Sigmoid colon (tissue), 7 donors: ENCODE measurements at places on chromosomes 11 and 22. TPM values are rescaled to one million over a fixed set of nuclear protein-coding genes. Genes with fewer than 3 reads are reported as not detected.
A peak's percentile ranks its signal among the peaks of the same experiment; 100 is the strongest.

DNA sequence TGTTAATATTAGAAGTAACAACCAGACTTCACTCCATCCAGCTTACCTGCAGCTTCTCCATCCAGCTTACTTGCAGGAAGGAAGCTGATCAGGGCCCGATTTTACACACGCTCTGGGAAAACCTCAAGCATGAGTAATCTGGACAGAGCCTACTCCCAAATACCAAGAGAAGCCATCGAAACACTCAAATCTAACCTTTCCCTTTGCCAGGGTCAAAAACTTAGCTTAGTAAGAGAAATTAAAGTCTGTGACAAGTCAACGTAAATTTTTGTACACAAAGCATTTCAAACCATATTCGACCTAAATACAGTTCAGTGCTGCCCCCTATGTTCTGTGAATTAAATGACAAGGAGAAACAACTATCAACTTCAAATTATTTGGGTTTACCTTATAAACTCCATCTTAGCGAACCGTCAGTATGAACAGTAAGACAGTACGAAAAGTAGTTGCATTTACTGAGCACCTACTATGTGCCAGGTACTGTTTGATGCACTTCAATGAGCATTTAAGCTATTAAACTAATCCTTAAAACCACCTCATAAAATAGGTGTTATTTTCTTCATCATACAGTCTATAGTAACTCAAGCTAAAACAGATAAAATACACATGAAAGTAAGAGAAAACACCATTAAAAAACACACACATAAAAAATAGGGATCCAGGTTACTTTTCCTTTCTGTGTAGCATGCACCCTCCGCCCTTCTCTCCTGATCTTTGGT, 36.9 kb downstream of the ARFGAP3 start:
- no peak for DNase-seq
- H3K36me3 ChIP-seq: peaks cover 6% of the 10 kb centered on the region

- H3K27me3 ChIP-seq: no peaks in the 10 kb centered on the region
- no peaks in the 10 kb centered on the region for H3K36me3 ChIP-seq
- peak; percentile 49 for DNase-seq
- no peaks in the 10 kb centered on the region for H3K4me1 ChIP-seq
- no peak overlapping the region for H3K27ac ChIP-seq
Measured at GRCh38 chr11:70501933-70502540, 103.7 kb downstream of the CTTN start.

GRCh38 chr11:18253233-18253632, 4.8 kb upstream of the SAA2 start:
- no peaks in the 10 kb centered on the region for H3K27me3 ChIP-seq
- DNase-seq: no peak
- no peak overlapping the region for H3K27ac ChIP-seq
- H3K4me3 ChIP-seq: no peak overlapping the region

CRYAB gene
- total RNA-seq: 264 TPM

SLC5A1 gene
- total RNA-seq: not detected

DNA sequence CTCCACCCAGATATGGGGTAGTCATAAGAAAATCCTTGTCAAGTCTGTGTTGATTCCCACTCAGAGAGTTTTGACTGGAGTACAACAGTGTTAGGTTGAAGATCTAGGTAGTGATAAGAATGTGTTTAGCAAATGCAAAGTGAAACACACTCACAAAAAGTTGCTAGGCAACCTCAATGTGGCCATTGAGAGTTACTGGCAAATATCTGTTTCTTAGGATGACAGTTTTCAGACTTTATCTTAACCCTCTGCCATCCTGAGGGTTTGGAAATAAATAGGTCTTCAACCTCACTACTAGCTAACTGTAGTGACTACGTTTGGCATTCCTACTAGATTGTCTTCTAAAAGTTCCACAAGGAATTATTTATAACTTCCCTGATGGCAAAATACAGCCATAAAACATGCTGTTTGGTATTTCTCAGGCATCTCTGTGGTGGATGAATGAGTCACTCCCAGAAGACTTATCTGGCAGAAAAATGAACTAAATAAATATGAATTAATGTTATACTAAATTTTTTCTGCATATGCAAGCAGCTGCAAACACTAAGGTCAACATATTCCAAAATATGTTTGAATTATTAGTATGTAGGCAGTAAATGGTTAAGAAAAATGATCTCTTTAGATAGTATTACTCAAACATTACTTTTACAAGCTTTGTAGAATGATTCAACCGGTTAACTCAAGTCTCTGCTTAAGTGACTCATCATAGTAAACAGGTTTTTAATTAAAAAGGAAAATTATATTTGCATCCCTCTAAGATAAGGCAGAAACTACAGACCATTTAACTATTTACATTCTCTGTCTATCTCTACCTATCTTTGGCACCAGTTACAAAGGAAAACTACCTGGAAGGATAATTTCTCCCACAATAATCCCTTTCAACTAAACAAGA, 17.1 kb upstream of the SYTL2 start:
- H3K4me1 ChIP-seq: peaks cover 29% of the 10 kb centered on the region
- H3K27ac ChIP-seq: peak overlapping the region; percentile 45
- H3K4me3 ChIP-seq: no peak overlapping the region

GRCh38 chr11:2579315-2580060, 120.3 kb downstream of the KCNQ1OT1 start:
- DNase-seq: peak; percentile 48
- no peak overlapping the region for H3K27ac ChIP-seq
- H3K4me1 ChIP-seq: no peaks in the 10 kb centered on the region
- no peak overlapping the region for H3K4me3 ChIP-seq
- no peaks in the 10 kb centered on the region for H3K36me3 ChIP-seq
